Activated T-helper 1 cell treated with Interleukin-2 at 50 U/mL for 16 hours (primary cell): ENCODE measurements at places on chromosomes 1 and 21.

GRCh38 chr1:64163431-64163830 is 40.0 kb upstream of the UBE2U start:
- DNase-seq: no peak

GRCh38 chr1:60145771-60146170 is 72.2 kb upstream of the C1orf87 start:
- DNase-seq: no peak

DNA sequence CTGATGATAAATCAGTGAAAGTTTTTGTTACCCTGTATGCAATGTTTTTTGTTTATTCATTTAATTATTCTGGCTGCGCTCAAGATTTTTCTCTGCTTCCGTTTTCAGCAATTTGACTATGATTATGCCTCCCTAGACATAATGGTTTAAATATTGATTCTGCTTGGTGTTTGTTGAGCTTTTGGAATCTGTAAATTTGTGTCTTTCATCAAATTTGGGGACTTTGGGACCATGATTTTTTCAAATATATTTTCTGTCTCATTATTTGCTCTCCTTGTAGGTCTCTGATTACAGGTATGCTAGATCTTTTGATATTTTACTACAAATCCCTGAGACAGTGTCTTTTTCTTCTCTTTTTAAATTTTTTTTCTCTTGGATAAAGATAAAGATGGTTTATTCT is 92.1 kb downstream of the CACHD1 start:
- no peak for DNase-seq

DNA sequence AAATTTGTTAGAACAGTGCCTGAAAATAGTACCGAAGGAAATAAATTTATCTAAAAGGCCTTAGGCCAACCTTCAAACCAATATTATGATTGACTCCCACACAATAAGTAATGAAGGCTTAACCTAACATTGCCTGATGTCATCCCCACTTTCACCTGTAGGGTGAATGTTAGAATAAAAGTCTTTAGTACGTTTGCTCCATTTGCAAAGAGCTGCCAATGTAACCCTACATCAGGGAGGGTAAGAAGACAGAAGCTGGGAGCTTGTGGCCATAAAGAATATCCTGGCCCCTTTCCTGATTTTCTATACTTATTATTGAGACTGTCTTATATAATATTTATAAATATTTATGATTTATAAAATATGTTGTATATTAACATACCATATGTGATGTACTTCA is 661.8 kb upstream of the CXADR start:
- DNase-seq: no peak

- DNase-seq: no peak
These were observed 76.7 kb upstream of the ARHGEF16 start for GRCh38 chr1:3377604-3378279.

DNA sequence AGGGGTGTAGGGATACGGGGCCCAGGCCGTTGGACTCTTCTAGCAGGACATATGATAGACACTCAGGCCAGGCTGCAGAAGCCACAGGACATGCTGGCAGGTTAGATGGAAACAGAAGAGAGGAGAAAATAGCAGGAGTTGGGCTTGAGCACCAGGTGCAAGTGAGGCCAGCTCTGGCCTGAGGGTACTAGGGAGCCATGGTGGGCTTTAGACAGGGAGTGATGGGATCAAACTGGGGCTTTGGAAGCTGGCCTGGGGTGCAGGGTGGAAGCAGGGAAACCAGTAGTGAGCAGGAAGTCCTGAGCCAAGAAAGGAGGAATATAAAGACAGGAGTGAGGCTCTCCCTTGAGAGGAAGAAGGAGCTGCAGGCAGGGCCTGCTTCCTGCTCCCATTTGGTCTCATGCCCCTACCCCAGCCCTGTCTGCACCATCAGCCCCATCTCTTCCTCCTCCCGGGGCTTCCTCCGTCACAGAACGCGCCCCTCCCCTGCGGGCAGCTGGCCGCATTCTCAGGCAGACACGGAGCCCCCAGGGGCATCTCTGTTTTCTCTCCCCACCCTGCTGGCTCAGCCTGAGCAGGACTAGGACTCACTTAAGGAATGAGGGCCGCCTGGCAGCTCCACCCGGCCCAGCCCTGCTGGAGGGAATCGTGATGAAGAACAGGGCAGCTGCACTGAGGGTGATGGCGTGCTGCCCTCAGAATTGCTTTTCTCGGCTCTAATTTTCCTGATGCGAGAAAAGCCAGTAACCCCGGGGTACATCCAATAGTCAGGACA is 165.5 kb upstream of the TMEM51 start:
- no peak for DNase-seq

- DNase-seq: no peak
These were observed 208.7 kb downstream of the FGGY start for GRCh38 chr1:59505596-59506028.

DNA sequence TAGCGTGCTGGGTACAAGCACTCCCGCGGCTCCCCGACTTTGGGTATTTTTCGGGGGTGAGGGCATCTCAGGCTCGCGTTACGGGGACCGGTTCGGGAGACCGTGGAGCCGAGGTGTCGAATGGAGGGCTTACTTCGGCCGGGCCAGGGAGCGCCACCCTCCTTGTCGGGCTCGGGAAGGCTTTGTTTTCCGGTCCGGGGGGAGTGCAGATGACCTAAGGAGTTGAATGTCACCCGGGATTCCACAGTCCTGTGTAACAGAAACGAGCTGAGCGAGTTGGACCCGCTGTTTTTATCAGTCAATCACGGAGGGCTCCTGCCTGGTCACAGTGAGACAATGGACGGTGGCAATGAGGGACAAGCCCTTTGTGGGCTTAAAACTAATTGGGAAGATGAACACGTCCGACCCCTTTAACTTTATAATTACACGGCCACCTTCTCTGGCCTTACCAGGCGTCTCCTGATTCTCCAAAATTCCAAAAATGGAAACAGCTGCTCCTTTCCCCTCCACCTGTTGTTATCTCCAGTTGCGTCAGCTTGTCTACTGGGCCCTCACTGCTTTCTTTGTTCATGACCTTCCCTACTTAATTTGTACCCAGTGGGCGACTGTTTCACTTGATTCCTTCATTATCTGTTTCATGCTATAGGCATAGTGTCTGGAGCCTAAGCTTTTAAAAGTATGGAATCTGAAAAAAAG is 929 bp upstream of the TRIM45 start:
- no peak for DNase-seq

DNA sequence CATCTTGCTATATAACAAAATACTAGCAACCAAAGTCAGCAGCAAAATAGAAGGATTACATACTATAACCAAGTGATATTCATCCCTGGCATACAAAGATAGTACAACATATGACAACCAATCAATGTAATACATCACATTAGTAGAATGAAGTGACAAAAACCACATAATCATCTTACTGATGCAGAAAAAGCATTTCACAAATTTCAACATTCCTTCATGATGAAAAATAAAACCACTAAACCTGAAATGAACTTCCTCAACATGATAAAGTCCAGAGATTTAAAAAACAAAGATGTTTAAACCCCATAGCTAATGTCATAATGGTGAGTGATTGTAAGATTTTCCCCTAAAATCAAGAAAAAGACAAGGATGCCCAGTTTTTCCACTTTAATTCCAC is 18.6 kb downstream of the RO60 start:
- no peak for DNase-seq

- DNase-seq: no peak
These were observed 28.8 kb downstream of the SHISA4 start for GRCh38 chr1:201917362-201918033.

DNA sequence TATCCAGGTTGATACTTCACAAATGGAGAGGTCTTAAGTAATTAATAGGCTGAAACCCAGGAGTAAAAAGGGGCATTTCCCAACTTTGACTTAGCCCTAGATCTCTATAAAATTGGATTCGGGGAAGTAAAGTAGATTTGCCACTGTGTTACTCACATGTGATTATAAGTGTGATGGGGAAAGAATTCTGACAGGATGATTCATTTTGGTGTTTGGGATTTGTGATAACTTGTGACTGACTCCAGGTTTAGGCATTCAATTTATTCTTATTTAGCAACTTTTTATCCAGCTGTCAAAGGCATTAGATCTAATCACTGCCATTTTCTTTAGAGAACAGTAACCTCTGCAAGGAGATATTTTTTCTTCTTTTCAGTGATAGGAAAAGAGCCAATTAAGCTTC is 175.5 kb downstream of the ASTN1 start:
- DNase-seq: no peak

DNA sequence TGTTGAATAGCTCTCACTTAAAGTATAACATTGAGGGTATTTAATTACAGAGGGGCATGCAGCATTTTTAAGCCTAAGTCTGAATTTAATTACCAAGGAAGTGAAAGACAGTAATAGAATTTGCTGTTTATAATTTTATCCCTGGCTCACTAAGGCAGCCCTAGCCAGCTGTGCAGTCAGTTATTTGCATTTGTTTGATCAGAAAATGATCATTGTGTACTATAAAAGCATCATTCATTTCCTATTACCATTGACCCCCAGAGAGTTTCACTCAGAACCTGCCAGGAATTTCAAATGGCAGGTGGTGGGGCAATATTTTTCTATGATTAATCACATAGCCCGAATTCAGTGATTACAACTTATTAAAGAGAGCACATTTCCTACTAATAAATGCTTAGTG is 277.1 kb upstream of the KAZN start:
- no peak for DNase-seq

DNA sequence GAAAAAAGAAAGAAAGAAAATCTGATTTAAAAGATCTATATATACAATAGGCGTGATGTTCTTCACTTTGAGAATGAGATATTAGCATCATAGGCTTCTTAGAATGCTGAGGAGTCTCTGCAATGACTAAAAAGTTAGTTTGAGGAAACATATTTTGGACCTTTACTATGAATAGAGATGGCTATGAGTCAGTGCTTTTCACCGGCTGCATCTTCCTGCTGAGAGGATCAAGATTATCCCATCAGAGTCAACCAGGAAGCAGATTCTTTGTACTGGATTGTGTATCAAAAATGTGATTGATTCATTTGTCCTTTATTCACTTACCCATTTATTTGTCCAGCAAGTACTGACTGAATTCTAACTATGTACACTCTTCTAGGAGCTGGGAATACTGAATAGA is 144.2 kb downstream of the KCNK2 start:
- no peak for DNase-seq

- no peak for DNase-seq
These were observed 54.8 kb downstream of the RAB3GAP2 start for GRCh38 chr1:220217383-220217988.

GRCh38 chr1:30550365-30551220 is 172.8 kb downstream of the MATN1 start:
- DNase-seq: no peak

DNA sequence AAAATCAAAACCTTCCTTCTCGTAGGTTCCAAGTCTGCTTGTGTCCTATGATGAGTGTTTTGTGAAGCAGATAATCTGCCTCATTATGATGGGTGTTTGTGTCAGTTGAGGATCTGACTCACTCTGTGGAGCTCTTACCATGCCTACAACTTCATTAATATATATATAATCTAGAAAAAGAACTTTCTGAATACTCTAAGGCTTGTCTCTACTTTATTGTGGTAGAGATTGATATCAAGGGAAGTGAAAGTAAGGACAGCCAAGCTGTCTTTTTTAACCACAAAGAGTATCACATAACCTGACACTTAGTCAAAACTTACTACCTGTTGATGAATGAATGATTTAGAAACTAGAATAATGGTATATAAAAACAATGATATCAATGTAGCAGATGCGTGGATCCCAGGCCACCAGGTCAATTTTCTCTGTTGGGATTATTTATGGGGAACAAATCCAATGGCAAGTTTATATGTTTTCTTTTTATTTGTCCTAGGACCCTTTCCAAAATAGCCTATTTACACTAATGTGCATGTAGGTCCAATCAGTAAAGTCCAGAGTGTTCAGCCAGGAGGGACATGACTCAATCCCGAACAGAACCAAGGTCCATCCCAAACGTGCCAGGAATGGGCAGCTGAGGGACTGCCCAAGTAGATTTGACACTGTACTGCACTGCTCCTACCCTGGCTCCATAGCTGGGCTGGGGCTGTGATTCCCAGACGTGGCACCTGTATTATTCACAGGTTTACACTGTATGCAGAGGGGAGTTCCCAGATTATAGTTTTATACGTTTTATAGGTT is 182.3 kb upstream of the GREM2 start:
- no peak for DNase-seq

DNA sequence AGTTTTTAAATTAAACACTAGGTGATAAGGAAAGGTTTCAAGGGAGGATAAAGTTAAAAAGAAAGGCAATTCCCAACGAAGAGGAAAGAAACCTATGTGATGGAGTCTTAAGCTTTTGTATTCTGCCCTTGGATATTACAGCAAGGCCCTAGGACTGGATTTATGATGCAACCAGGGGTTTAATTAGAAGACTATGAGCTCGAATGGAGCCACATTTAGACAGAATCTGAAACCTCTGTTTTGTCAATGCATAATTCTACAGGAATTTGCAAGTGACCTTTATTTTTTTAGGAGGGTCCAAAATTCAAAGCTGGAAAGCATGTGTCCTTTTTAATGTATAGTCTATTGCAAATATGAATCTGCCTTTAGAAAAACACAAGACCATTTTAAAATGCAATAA is 37.9 kb downstream of the TGFB2 start:
- DNase-seq: no peak

DNA sequence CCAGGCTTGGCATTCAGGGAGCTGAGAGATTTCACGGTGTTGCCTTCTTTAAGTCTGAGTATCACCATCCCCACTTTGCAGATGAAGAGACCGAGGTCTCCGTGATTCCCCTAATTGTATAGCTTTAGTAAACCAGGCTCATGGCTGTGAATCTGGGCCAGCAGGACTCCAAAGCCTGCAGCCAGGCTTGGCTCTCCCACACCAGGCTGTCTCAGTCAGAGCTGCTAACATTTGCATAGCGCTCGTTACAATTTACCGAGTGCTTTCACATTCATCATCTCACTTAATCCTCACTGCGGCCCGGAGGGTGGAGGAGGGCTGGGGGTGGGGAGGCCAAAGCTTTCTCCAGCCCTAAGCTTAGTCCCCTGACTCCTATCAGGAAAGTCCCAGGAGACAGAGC is 11.7 kb downstream of the C1orf94 start:
- no peak for DNase-seq

DNA sequence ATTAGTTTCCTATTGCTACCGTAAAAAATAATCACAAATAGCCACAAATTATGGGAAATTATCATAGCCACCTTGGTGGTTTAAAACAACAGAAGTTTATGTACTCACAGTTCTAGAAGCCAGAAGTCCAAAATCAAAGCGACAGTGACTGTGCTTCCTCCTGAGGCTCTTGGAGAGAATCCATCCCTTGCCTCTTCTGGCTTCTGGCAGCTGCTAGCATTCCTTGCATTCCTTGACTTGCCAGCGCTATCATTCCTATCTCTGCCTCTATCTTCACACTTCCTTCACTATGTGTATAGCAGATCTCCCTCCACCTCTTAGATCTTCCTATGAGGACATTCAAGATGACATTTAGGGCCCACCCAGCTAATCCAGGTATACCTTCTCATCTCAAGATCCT is 180.1 kb upstream of the USP25 start:
- no peak for DNase-seq

- DNase-seq: no peak
These were observed 23.6 kb downstream of the GADD45A start for GRCh38 chr1:67708606-67709005.

GRCh38 chr1:156707417-156708217 is 2.2 kb upstream of the CRABP2 start:
- no peak for DNase-seq

GRCh38 chr1:90707363-90707710 is 9.8 kb downstream of the BARHL2 start:
- DNase-seq: no peak

- no peak for DNase-seq
These were observed 143.8 kb upstream of the PKN2 start for GRCh38 chr1:88540255-88540654.

- DNase-seq: no peak
These were observed 1176.5 kb downstream of the NCAM2 start for GRCh38 chr21:22174746-22175145.

GRCh38 chr1:86913399-86913895 is 479 bp downstream of the SELENOF start:
- DNase-seq: peak; percentile 3
